Stimulated activated CD4-positive, alpha-beta T cell treated with anti-CD3 and anti-CD28 coated beads, Interleukin-15, amount 100 ng/mL, for 24 hours (primary cell): ENCODE measurements at places on chromosomes 16 and 17.
A peak's percentile ranks its signal among the peaks of the same experiment; 100 is the strongest.

- no peak for DNase-seq
Observed at GRCh38 chr17:66637491-66637890, 197.4 kb upstream of the CACNG5 start.

GRCh38 chr17:49741692-49742076 lies 22.2 kb downstream of the FAM117A start:
- no peak for DNase-seq

- no peak for DNase-seq
Observed at GRCh38 chr17:6666557-6666956, 15.0 kb downstream of the C17orf100 start.

- no peak for DNase-seq
Observed at GRCh38 chr17:55037828-55038227, 69.3 kb downstream of the STXBP4 start.

DNA sequence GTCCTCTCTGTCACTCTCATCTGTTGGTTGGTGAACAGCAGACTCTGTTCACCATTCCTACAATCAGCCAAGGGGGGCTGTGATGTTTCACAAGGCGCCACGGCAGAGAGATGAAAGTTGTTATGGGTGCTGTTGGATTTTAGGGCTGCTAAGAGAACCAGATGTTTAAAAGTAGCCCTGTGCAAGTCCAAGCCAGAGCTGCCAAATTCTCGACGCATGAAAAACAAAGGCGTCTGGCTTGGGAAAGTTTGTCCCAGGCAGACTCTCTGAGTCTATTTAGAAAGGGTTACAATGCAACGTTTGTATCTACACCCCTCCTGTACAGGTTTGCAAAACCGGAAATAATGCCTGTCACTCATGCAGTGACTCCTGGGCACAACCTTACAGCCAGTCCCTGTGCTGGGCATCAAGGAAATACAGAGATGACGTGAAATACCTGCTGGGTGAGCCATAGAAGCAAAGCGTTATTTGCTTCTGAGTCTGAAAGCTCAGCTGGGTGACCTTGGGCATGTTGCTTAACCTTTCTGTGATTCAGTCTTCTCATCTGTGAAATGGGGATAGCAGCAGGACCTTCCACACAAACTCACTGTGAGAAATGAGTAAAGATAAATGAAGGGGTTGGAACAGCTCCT lies 74.8 kb downstream of the XYLT1 start:
- DNase-seq, result no peak

- peak; percentile 51 for DNase-seq
Observed at GRCh38 chr17:7313088-7313889, 1.9 kb downstream of the GPS2 start.

GRCh38 chr16:84970447-84971127 lies 40.7 kb downstream of the ZDHHC7 start:
- peak; percentile 85 for DNase-seq

- DNase-seq, result no peak
Observed at GRCh38 chr17:82782657-82783207, 30.9 kb downstream of the TBCD start.

DNA sequence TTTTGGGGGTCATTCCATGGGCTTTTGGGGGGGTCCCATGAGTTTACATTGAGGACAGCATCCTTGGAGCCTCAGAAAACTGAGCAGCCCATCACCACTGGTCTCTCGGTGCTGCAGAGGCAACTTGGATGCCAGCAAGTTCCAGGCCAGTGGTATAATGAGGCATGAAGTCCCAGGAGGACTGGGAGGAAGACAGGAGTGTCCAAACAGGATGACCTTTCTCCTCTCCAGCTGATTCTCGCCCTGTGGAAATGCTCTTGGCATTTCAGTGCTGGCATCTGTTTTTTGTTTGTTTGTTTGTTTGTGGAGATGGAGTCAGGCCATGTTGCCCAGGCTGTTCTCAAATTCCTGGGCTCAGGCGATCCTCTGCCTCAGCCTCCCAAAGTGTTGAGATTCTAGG lies 347.6 kb downstream of the SNX29 start:
- DNase-seq, result no peak

- DNase-seq, result no peak
Observed at GRCh38 chr17:39244016-39244599, 18.4 kb upstream of the STAC2 start.

GRCh38 chr17:47295037-47295873 lies 28.5 kb upstream of the EFCAB13 start:
- DNase-seq, result no peak

DNA sequence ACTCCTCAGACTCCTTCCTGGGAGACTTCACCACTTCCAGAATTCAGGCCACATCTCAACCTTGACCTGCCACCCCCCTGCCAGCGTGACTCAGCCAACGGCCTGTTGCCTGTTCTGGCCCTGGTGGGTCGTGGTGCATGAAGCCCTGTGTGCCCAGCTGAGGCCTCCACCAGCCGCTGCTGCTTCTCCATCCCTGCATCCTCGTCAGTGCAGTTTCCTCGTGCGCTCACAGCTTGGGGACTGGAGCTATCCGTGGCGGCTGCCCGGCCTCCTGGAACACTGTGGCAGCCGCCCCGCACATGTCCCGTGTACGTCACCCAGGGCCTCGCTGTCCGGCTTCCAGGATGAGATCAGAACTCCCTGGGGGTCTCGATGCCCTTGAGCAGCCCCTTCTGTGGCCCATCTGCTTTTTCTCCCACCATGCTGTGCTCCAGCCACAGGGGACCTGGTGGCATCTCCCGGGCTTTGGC lies 8.0 kb upstream of the TEDC2 start:
- DNase-seq, result no peak

DNA sequence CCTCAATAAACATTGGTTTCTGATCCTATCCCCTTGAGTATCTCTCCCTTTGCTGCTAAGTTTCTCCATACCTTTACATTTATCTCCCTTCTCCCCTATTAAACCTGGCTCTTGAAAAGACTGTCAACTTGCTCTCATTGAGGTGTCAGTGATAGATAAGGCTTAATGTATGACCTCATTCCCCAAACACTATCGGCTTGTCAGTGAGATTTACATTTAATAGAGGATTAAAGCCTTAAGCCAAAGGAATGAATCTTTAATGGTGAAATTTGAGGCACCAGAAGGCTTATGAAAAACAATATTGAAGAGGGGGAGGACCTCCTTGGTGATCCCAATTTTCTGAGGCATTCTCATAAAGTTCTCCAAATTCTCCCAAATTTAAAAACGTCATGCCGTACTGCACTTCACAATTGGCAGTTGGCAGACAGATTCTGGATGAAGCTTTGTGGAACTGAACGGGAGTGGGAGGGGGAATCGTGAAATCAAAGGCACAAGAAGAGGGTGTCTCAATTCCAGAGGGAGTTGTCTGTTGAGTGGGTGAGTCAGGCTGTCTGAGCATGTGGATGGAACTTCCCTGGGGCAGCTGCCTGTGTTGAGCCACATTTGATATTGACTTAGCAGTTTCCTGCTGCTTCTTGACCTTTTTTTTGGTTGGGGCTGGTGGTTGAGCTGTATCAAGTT lies 478.8 kb downstream of the NPIPA7 start:
- DNase-seq, result no peak

DNA sequence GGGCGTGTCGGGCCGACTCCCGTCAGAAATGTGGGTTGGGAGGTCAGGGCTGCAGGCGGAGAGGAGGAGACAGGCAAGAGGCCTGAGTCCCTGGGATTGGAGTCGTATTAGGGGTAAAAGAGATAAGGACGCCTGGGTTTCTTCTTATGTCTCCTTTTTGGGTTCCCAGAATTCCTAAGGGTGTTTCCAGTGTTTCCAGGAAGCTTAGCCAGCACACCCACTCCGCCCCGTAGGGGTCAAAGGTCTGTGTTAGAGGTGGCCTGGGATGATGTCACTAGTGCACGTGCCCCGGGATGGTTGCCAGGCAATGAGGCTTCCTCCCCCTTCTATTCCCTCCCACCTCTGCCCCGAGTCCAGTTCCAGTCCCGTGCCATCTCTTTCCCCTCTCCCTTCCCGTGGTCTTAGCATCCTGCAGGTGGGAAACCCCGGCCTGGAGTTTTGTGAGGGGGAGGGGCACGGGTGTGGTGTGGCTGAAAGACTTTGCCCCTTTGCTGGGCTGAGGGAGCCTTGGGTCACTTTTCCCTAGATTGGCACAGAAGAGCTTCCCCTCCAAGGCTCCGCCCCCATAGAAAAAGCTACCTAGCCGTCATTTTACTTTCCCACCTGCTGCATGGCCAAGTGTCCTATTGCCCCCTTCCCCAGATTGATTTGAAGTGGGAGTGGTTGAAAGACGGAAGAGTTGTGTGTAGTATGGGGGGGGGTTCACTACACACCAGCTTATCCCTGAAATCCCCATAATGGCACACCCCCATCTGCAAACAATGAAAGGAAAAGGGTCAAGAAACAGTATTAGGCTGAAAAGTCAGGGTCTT lies 2.8 kb downstream of the KDM6B start:
- DNase-seq, result peak; percentile 83

GRCh38 chr16:879986-880385 lies 79.5 kb upstream of the GNG13 start:
- no peak for DNase-seq

- DNase-seq, result no peak
Observed at GRCh38 chr16:23410176-23410575, 42.8 kb downstream of the COG7 start.

DNA sequence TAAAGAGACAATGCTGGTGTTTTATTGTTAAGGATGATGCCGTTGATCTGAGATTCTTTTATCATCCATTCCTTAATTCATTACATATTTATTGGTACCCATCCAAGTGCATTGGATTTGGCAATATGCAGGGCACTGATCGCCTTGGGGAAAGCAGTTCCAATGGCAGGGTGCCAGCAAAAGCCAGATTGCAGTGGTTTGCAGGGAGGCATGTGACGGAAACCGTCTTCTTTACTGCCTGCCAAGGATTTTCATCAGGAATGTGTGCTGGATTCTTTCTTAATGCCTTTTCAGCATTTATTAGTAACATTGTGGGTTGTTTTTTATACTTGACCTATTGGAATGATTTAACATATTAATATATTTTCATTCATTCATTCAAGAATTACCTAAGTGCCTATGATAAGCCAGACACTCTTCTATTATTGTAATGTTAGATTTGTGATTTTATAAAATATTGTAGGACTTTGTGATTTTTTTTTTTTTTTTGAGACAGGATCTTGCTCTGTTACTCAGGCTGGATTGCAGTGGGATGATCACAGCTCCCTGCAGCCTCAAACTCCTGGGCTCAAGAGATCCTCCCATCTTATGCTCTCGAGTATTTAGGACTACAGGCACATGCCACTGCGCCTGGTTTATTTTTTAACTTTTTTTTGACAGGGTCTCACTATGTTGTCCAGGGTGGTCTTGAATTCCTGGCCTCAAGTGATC lies 93.4 kb upstream of the TNRC6A start:
- no peak for DNase-seq

- DNase-seq, result no peak
Observed at GRCh38 chr17:75073618-75074047, 14.1 kb upstream of the SLC16A5 start.

GRCh38 chr16:81511371-81511770 lies 66.8 kb downstream of the CMIP start:
- DNase-seq, result no peak

DNA sequence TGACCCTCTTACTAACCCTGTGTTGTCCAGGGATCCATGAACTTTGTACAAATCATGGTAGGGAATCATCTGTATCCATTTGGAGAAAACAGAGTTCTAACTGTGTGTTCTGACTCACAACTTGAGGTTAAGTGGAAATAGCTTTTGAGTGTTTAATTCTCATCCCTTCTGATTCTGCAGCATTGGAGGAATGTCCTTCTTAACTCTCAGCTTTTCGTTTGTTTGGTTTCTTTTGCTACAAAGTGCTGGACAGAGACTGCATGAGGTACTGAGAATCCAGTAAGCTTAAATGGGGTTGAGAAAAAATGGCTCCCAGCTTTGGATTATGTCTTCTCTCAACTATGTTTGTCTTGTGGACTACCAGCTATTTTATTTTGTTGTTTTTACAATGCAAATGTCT lies 352.1 kb upstream of the KIF2B start:
- no peak for DNase-seq

GRCh38 chr16:27290562-27290961 lies 22.0 kb upstream of the NSMCE1 start:
- DNase-seq, result peak; percentile 34

GRCh38 chr16:48405153-48405552 lies 19.9 kb upstream of the SIAH1 start:
- DNase-seq, result no peak

DNA sequence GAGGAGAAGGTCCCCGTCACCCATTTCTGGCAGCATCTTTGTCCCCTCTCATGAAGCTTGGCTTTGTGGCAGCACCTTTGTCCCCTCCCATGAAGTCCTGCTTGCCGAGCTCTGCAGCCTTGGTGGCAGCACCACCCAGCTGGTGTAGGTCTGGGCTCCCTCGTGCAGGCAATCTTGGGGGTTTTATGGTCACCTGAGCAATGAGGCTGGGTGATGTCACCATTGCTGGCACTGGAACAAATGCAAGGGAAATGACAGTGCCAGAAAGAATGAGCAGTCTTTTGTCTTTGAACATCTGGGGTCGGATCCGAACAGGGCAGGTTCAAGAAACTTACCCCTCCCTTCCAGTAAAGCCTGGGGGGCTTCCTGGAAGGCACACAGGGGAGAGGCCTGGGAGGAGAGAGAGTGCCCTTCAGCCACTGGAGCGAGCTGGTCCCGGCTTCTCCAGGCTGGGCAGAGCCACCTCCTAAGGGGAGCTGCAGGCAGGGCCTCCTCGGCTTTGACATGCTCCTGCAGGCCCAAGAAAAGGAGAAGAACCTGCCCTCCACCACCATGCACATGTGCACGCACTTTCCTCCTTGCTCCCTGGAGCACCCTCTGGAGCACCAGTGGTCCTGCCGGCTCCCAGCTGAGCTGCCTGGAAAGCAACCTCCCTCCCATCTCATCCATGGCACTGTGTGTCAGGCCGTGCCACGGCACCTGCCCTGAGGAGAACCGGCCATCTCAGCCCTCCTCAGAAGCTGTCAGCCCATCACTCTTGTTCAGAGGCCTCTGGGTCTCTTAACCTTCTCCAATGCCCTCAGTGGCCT lies 16.0 kb downstream of the BTBD17 start:
- DNase-seq, result no peak

- DNase-seq, result no peak
Observed at GRCh38 chr17:42579794-42580551, 2.4 kb upstream of the PSMC3IP start.

- no peak for DNase-seq
Observed at GRCh38 chr16:75053791-75054555, 55.1 kb downstream of the ZNRF1 start.

- DNase-seq, result no peak
Observed at GRCh38 chr17:35555691-35556090, 4.9 kb downstream of the SLFN14 start.

- DNase-seq, result no peak
Observed at GRCh38 chr16:89779231-89779908, 37.1 kb downstream of the FANCA start.

DNA sequence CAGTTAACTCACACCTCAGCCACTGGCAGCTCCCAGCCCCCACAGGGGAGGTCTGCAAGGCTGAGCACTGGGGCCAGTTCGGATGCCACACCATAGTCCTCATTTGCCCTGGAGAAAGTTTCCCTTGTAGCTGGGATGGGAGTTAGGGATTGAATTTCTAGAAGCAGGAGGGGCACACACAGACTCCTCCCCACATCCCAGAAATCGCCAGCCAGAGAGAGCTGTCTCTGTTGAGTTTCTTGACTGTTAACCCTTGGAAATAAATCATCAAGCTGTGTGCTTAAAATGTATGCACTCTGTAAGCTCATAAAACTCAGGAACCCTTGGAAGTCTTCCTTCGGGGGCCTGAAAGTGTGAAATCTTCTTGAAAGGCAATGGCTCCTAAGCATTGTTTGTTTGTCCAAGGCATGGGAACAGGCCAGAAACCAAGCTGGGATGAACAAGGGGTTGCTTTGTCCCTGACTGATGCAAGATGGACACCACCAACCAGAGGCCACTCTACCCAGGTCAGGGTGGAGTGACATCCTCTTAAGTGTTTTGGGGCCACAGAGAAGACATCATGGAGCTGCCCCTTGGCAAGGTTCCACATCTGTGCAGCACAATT lies 394 bp upstream of the PRM3 start:
- DNase-seq, result no peak

- no peak for DNase-seq
Observed at GRCh38 chr17:4100883-4101756, 41.7 kb downstream of the ZZEF1 start.
